ENCODE measurements at places on chromosomes 3 and 15.

GRCh38 chr15:86570738-86571137 is 491.1 kb downstream of the AGBL1 start:
- no peaks in the 10 kb centered on the region for H3K4me1 ChIP-seq
- no peak overlapping the region for H3K27ac ChIP-seq
- no peak overlapping the region for H3K4me3 ChIP-seq
- no peaks in the 10 kb centered on the region for H3K36me3 ChIP-seq
- no peak for DNase-seq

DNA sequence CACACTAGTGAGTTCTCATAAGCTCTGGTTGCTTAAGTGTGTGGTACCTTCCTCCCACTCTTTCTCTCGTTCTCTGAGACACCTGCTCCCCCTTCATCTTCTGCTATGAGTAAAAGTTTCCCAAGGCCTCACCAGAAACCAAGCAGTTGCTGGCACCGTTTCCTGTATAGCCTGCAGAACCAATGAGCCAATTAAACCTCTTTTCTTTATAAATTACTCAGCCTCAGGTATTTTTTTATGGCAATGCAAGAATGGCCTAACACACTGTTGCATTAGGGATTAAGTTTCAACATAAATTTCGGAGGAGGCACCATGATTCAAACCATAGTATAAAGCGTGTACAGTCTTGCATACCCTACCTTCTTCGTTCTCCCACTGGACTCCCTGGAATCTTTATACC is 252.3 kb upstream of the CHRM5 start:
- no peaks in the 10 kb centered on the region for H3K27me3 ChIP-seq
- H3K27ac ChIP-seq = no peak overlapping the region
- no peak overlapping the region for H3K4me3 ChIP-seq
- no peak for DNase-seq
- H3K36me3 ChIP-seq = no peaks in the 10 kb centered on the region

GRCh38 chr3:166291186-166291955 is 454.1 kb upstream of the BCHE start:
- H3K36me3 ChIP-seq = no peaks in the 10 kb centered on the region
- no peak overlapping the region for H3K27ac ChIP-seq
- H3K4me3 ChIP-seq = no peak overlapping the region
- no peak for DNase-seq

- no peak overlapping the region for H3K4me3 ChIP-seq
- H3K4me1 ChIP-seq = no peaks in the 10 kb centered on the region
- H3K27ac ChIP-seq = no peak overlapping the region
- DNase-seq = no peak
- no peaks in the 10 kb centered on the region for H3K27me3 ChIP-seq
- no peaks in the 10 kb centered on the region for H3K36me3 ChIP-seq
Measured at GRCh38 chr3:104717828-104718196, 648.9 kb upstream of the ALCAM start.

GRCh38 chr3:16861432-16861831 is 23.3 kb upstream of the PLCL2 start:
- no peak overlapping the region for H3K4me3 ChIP-seq
- no peak overlapping the region for H3K27ac ChIP-seq
- DNase-seq = no peak
- H3K4me1 ChIP-seq = no peaks in the 10 kb centered on the region
- no peaks in the 10 kb centered on the region for H3K27me3 ChIP-seq

GRCh38 chr3:52786330-52787215 is 8.0 kb upstream of the ITIH3 start:
- no peak overlapping the region for H3K4me3 ChIP-seq
- no peaks in the 10 kb centered on the region for H3K36me3 ChIP-seq
- DNase-seq = no peak
- no peaks in the 10 kb centered on the region for H3K4me1 ChIP-seq
- no peak overlapping the region for H3K27ac ChIP-seq

Measured in colonic mucosa (tissue), 4 donors.